ENCODE measurements at places on chromosomes 16 and 17. TPM values are rescaled to one million over a fixed set of nuclear protein-coding genes. Genes with fewer than 3 reads are reported as not detected.
A peak's percentile ranks its signal among the peaks of the same experiment; 100 is the strongest.

- H3K27ac ChIP-seq, result no peak overlapping the region
- H3K4me1 ChIP-seq, result no peaks in the 10 kb centered on the region
- no peak overlapping the region for H3K4me3 ChIP-seq
These were observed 39.9 kb upstream of the STH start for GRCh38 chr17:45958994-45959665.

GRCh38 chr17:41111151-41111885, 6.1 kb downstream of the KRTAP4-9 start:
- no peak overlapping the region for H3K27ac ChIP-seq
- H3K36me3 ChIP-seq, result no peaks in the 10 kb centered on the region
- DNase-seq, result no peak
- H3K4me3 ChIP-seq, result no peak overlapping the region

DNA sequence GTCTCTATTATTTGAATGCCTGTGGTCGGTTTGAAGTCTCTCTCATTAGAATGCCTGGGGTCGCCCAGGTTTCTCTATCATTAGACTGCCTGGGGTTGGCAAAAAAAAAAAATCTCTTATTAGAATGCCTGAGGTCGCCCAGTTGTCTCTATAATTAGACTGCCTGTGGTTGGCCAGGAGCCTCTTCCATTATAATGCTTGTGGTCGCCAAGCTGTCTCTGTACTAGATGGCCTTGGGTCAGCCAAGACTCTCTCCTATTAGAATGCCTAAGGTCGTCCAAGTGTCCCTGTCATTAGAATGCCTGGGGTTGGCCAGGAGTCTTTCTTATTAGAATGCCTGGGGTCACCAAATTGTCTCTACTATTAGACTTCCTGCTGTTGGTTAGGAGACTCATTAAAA, 2228.4 kb downstream of the TP53TG3F start:
- no peak overlapping the region for H3K27ac ChIP-seq
- H3K4me3 ChIP-seq, result no peak overlapping the region
- H3K4me1 ChIP-seq, result no peaks in the 10 kb centered on the region
- DNase-seq, result no peak

- peaks cover 33% of the 10 kb centered on the region for H3K36me3 ChIP-seq
- no peak overlapping the region for H3K27ac ChIP-seq
- H3K4me3 ChIP-seq, result no peak overlapping the region
- DNase-seq, result no peak
These were observed 124.8 kb upstream of the RBL2 start for GRCh38 chr16:53309457-53309856.

DNA sequence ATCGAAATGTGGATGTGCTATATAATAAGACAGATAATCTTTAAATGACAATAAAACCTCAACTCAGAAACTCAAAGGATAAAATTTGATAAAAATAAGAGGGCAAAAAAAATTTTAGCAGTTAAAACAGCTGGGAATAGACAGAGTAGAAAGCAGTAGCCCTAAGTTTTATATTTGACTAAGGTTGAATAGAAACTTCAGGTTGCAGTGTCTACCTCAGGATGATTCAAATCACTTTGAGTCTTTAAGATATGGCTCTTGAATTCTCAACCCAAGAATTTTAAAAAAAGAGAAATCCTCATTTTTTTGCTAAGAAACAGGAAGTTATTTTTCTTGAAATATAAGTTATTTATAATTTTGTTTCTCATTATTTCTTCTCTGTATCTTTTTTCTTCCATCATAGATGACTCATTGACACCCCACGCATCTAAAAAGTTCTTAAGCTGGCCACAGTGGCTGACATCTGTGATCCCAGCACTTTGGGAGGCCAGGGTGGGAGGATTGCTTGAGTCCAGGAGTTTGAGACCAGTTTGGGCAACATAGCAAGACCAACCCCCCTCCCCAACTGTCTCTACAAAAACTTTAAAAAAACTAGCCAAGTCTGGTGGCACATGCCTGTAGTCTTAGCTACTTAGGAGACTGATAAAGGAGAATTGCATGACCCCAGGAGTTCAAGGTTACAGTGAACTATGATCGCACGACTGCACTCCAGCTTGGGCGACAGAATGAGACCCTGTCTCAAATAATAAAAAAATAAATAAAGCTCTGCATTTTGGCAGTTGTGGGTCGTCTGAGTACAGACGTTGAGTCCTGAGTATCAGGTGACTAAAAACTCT, 23.9 kb downstream of the NFAT5 start:
- H3K27ac ChIP-seq, result no peak overlapping the region
- no peaks in the 10 kb centered on the region for H3K27me3 ChIP-seq
- H3K4me3 ChIP-seq, result no peak overlapping the region
- H3K4me1 ChIP-seq, result peaks cover 3% of the 10 kb centered on the region

The VPS35L gene
- total RNA-seq, result 28.3 TPM

GRCh38 chr17:49580055-49580721, 4.5 kb downstream of the NXPH3 start:
- no peaks in the 10 kb centered on the region for H3K36me3 ChIP-seq
- DNase-seq, result no peak
- H3K4me3 ChIP-seq, result no peak overlapping the region

The ENO3 gene
- 17.2 TPM for total RNA-seq

The TSC2 gene
- total RNA-seq, result 85.0 TPM

- H3K27me3 ChIP-seq, result no peaks in the 10 kb centered on the region
- no peak overlapping the region for H3K4me3 ChIP-seq
- peaks cover 42% of the 10 kb centered on the region for H3K4me1 ChIP-seq
- DNase-seq, result peak; percentile 79
- H3K36me3 ChIP-seq, result peaks cover 39% of the 10 kb centered on the region
These were observed 59.3 kb downstream of the USP10 start for GRCh38 chr16:84759061-84759460.

- no peak overlapping the region for H3K4me3 ChIP-seq
- H3K4me1 ChIP-seq, result no peaks in the 10 kb centered on the region
- no peaks in the 10 kb centered on the region for H3K36me3 ChIP-seq
- no peak for DNase-seq
- no peak overlapping the region for H3K27ac ChIP-seq
These were observed 162.4 kb upstream of the TBX2 start for GRCh38 chr17:61237275-61237674.

The C1QTNF8 gene
- total RNA-seq, result not detected

DNA sequence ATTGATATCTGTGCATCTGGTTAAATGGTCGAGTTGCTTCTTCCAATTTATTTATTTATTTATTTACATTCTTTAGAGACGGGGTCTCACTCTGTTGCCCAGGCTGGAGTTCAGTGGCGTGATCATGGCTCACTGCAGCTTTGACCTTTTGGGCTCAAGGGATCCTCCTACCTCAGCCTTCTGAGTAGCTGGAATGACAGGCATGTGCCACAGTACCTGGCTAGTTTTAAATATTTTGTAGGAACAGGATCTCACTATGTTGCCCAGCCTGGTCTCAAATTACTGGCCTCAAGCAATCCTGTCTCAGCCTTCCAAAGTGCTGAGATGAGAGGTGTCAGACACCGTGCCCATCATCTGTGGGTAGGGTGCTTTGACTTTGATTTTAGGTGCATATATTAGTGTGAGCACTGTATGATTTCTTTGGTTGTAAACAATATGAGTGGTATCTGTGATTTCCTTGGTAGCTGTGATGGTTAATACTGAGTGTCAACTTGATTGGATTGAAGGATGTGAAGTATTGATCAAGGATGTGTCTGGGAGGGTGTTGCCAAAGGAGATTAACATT, 90.2 kb downstream of the BCAS3 start:
- no peaks in the 10 kb centered on the region for H3K36me3 ChIP-seq
- H3K4me3 ChIP-seq, result no peak overlapping the region
- H3K27ac ChIP-seq, result no peak overlapping the region
- DNase-seq, result no peak

DNA sequence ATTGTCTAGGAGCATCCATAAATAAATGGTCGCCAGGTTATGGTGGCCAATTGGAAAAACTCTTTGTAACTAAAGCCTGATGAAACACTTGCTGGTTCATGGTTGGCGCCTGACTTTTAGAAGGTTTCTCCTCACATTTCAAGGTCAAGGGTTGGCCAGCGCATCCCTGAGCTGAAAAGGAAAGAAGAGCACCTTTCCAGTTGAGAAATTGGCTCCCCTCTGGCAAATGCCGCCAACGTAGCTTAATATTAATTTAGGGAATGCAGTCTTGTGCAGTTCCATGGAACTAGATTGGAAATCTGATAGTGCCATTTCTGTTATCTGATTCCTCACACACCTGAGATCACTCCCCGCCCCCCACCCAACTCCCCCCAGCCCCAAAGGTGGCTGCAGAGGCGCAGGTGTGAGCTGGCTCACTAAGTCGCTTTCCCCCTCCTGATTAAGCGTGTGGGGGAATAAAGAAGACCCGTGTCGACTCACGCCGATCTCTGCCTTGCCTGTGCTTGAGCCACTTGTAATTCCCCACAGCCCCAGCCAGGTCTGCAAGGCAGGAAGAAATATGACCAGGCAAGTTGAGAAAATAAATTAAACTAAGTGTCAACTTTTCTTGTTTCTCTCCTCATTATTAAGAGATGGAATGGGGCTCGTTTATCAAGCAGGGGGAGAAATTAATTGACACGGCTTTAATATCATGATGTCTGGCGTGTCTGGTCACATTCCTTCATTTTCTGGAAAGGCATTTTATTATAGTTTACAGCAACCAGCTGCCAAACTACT, 157.7 kb downstream of the CCDC182 start:
- no peak for DNase-seq
- no peak overlapping the region for H3K27ac ChIP-seq
- no peaks in the 10 kb centered on the region for H3K36me3 ChIP-seq
- H3K4me3 ChIP-seq, result no peak overlapping the region
- no peaks in the 10 kb centered on the region for H3K27me3 ChIP-seq

DNA sequence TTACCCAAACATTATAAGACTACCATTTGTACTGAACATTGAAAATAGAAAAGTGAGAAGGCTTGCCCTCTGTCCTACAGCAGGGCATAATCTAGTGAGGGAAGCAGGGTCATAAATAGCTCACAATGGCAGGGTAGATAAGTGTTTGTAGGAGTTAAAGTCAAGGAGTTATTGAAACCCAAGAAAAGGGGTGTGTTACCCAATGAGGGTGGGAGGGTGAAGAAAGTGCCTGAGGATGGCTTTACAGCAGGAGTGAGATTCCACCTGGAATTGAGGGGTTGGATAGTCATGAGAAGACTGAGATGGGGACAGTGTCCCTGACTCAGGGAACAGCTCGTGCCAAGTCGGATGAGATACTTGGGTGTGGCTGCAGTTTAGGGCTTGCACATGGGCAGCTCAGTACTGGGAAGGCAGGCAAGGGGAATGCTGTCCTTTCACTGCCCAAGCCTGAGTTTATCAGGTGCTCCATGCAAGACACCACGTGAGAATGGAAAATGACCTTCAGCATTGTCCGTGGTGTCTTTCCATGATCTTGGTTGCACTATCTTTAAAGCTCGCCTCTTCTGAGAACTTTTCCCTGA, 393.2 kb upstream of the MAF start:
- no peak for DNase-seq
- no peak overlapping the region for H3K27ac ChIP-seq
- H3K36me3 ChIP-seq, result no peaks in the 10 kb centered on the region
- H3K4me1 ChIP-seq, result no peaks in the 10 kb centered on the region

DNA sequence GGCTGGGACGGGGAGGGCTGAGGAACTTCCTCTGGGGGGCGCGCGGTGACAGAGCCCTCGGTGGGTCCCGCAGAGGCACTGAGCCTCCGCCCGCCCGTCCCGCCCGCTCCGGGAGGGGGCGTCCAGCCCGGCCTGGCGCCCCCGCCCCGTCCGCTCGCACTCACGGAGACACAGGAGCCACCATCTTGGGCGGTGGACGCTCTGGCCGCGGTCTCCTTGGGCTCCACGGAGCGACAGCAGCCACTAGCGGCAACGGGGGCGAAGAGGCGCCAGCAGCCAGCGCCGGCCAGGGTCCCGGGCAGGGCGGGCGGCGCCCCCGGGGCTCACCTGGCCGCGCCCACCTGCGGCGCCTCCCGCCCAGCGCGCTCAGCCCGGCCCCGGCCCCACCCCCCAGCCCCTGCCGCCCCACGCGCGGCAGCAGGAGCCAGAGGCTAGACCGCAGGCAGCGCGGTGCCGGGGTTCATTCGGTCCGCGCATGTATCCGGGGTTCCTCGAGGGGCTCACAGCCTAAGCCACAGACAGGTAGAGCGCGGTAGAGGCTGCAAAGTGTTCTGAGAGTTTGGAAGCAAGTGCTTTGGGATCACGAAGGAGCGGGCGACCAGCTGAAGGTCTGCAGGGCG, at the start of gene C17orf113:
TSS of gene C17orf113 (minus strand) at position 209 of the 620 bp plus-strand sequence. CDS start 7,225 bp downstream, outside the sequence.
- peaks cover 15% of the 10 kb centered on the region for H3K4me1 ChIP-seq
- H3K36me3 ChIP-seq, result no peaks in the 10 kb centered on the region
- peaks cover 6% of the 10 kb centered on the region for H3K27me3 ChIP-seq
- peak within 1 kb of the TSS; percentile 54 for H3K4me3 ChIP-seq

The CDH1 gene
- 0.31 TPM for total RNA-seq

DNA sequence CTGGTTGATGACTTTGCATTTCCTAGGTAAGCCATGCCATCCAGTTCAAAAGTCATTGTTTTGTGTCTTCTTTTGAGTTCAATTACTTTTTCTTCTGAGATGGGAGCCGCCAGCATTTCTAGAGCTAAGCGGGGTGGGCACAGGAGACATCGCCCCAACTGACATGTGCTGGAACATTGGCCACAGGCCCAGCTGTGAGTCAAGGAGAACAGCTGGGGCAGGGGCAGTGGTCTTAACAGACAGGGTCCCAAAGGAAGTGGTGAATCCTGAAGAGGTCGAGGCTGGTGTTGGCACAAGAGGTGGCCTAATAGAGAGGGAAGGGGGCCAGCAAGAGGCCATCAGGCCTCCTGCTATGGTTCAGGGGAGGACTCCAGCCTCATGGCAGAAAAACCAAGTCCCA, 17.1 kb downstream of the RAB11FIP4 start:
- no peak overlapping the region for H3K4me3 ChIP-seq
- no peak overlapping the region for H3K27ac ChIP-seq
- H3K27me3 ChIP-seq, result no peaks in the 10 kb centered on the region
- no peaks in the 10 kb centered on the region for H3K36me3 ChIP-seq
- DNase-seq, result no peak

The CNTNAP1 gene
- 4.4 TPM for total RNA-seq

GRCh38 chr17:33080091-33080490, 88.4 kb downstream of the SPACA3 start:
- no peaks in the 10 kb centered on the region for H3K36me3 ChIP-seq
- H3K27ac ChIP-seq, result no peak overlapping the region
- DNase-seq, result no peak
- H3K4me1 ChIP-seq, result no peaks in the 10 kb centered on the region
- H3K4me3 ChIP-seq, result no peak overlapping the region
- H3K27me3 ChIP-seq, result peaks cover 15% of the 10 kb centered on the region

GRCh38 chr16:58393138-58393504, 850 bp downstream of the GINS3 start:
- H3K27ac ChIP-seq, result peak overlapping the region; percentile 89
- H3K4me3 ChIP-seq, result peak overlapping the region; percentile 100
- H3K27me3 ChIP-seq, result no peaks in the 10 kb centered on the region
- H3K36me3 ChIP-seq, result no peaks in the 10 kb centered on the region
- no peak for DNase-seq
- H3K4me1 ChIP-seq, result peaks cover 12% of the 10 kb centered on the region

DNA sequence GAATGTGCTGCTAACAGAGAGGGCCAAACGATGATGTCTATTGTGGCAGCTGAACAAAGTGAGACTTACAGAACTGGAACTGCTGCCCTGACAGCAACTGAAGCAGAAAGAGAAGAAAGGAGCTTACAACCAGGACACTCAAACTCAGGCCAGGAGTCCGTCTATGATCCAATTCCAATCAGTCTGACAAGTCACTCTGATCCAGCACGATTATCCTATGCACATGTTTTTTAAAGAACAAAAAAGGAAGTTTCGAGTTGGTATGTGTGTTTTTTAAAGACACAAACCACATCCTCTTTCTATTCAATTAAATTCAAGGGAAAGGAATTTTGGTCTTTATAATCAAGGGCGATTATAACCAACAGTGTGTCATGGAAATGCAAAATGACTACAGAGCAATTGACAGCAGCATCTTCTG, 42.4 kb upstream of the MTMR4 start:
- H3K27ac ChIP-seq, result no peak overlapping the region
- H3K36me3 ChIP-seq, result no peaks in the 10 kb centered on the region
- no peak for DNase-seq

Measured in CD4-positive, alpha-beta T cell (primary cell).